ENCODE measurements at places on chromosomes 7 and 10.

DNA sequence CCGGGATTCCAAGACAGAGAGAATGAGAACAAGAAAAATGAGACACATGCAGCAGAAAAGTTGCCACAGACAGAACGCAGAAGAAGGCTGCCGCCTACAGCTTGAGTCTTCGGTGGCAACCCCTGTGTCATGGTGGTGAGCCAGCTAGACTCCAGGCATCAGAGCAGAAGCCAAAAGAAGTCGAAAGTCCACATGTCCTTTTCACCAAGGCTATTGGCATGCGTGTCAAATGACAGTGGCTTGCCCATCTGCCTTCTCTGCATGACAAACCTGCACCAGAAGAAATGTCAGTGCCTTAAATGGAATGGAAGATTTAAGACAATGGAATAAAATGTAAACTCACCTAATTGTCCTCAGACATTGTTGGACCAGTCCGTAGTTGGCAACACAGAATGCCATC is 93.9 kb upstream of the NPSR1 start:
- no peak overlapping the region for H3K27ac ChIP-seq
- DNase-seq: no peak
- H3K4me1 ChIP-seq: no peaks in the 10 kb centered on the region
- no peak overlapping the region for H3K4me3 ChIP-seq
- no peaks in the 10 kb centered on the region for H3K36me3 ChIP-seq

- no peak for DNase-seq
- H3K27me3 ChIP-seq: peaks cover 16% of the 10 kb centered on the region
- no peaks in the 10 kb centered on the region for H3K4me1 ChIP-seq
These were observed 142.9 kb upstream of the PCGF5 start for GRCh38 chr10:91077549-91078071.

GRCh38 chr10:75233444-75234016 is 2.2 kb downstream of the COMTD1 start:
- no peaks in the 10 kb centered on the region for H3K27me3 ChIP-seq
- peak overlapping the region; percentile 29 for H3K4me3 ChIP-seq
- peaks cover 29% of the 10 kb centered on the region for H3K4me1 ChIP-seq
- H3K36me3 ChIP-seq: peaks cover 25% of the 10 kb centered on the region
- H3K27ac ChIP-seq: peak overlapping the region; percentile 70

DNA sequence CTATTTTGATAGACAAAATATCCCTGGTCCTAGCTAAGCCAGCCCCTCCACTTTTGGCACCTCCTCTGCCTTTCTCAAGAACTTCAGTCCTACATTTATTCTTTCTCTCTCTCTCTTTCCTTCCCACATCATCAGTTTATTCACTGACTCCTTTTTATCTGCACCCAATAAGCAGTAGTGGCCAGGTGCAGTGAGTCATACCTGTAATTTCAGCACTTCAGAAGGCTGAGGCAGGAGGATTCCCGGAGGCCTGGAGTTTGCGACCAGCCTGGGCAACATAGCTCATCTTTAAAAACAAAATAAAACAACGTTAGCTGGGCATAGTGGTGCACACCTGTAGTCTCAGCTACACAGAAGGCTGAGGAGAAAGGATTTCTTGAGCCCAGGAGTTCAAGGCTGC is 19.4 kb upstream of the NRP1 start:
- no peak overlapping the region for H3K27ac ChIP-seq
- no peak for DNase-seq
- H3K4me3 ChIP-seq: no peak overlapping the region
- peaks cover 9% of the 10 kb centered on the region for H3K4me1 ChIP-seq

- peaks cover 10% of the 10 kb centered on the region for H3K36me3 ChIP-seq
- no peak overlapping the region for H3K4me3 ChIP-seq
- H3K27me3 ChIP-seq: no peaks in the 10 kb centered on the region
- DNase-seq: no peak
- no peak overlapping the region for H3K27ac ChIP-seq
These were observed 30.8 kb downstream of the SLC37A3 start for GRCh38 chr7:140367528-140367927.

DNA sequence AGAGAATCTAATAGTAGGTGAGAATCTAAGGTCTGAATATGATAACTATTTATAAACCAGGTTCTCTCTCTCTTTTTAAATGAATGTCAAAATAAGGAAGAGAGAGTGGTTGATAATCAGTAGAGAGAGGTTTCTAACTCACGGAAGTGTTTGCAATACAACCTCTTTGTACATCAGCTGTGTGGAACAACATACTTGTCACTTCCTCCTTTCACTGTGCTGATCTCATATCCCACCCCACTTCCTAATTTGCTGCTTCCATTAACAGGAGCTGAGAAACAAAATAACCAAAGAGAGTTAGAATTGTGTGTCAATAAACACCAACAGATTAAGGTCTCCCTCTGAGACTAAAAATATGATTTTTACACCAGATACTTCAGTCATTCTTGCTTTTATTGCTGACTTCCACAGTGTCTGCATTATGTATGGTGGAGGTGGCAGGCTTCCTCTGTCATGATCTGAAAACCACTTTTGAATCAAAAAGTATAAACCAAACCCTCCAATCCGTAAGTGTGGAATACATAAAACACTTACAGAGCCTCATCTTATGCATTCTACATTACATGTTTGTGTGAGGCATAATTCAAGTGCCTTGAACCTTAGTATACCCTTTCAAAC is 25.0 kb downstream of the CACUL1 start:
- no peaks in the 10 kb centered on the region for H3K36me3 ChIP-seq
- no peak for DNase-seq
- H3K27ac ChIP-seq: no peak overlapping the region
- H3K27me3 ChIP-seq: no peaks in the 10 kb centered on the region
- no peak overlapping the region for H3K4me3 ChIP-seq
- H3K4me1 ChIP-seq: no peaks in the 10 kb centered on the region

Data from HCT116 (cell line).